ENCODE measurements at places on chromosomes 12 and 14.

DNA sequence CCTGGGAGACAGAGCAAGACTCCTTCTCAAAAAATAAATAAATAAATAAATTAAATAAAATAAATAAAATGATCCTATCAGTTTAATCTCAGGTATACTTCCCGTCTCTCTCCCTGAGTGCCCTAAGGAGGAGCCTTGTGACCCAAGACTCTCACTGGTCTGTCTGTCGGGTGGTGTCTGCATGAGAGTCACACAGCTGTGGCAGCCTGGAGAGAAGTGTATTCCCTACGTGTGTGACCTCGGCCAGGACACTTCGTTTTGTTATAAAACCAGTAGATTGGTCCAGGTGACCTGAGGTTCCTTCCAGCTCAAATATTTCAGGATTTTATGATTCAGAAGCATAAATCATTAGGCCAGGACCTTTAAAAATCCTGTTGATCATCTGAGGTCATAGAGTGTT lies 4.8 kb downstream of the SYNE3 start:
- no peak for DNase-seq

DNA sequence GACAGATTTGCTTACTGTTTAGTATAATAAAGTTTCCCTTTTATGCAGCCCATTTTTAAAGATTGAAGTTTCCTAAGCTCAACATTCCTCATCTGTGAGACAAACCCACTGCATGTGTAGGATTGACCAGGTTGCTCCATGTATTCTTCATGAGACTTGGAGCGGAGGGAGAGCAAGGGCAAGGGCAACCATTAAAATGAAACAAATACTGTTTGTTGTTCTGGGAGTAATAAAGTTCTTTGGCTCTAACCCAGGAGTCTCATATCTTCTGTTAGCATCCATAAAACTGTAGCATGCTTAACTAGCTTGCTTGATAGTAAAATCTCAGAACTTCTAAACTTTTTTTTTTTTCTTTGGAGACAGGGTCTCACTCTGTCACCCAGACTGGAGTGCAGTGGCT lies 74.2 kb downstream of the NTS start:
- DNase-seq, result no peak

GRCh38 chr12:105998561-105998960 lies 140.2 kb downstream of the NUAK1 start:
- no peak for DNase-seq

DNA sequence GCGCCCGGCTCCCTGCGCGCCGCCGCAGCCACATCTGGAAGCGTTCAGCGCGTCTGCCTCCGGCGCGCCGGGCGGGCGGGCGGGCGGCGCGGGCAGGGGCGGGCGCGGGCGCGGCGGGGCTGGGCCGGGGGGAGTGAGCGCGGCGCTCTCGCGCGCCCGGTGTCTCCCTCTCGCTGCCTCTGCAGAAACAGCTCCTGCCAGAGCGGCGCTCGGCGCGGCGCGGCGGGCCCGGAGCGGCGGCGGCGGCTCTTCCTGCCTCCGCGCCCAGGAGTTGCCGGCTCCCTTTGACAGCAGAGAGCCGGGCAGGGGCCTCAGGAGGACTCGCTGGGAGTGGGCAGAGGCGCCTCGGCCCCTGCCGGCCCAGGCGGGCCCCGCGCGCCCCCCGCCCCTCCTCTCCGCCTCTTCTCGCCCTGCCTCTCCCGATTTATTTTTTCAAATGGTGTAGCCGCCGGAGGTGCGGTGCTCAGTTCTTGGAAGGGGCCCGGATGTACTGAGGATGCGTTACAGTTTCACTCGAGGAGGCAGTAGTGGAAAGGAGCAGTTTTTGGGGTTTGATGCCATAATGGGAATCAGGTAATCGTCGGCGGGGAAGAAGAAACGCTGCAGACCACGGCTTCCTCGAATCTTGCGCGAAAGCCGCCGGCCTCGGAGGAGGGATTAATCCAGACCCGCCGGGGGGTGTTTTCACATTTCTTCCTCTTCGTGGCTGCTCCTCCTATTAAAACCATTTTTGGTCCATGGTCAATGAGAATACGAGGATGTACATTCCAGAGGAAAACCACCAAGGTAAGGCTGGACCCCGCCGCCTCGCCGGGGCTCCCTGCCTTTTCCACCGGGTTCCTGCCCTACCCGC lies at the start of gene CACNA1C:
CACNA1C (plus strand) TSS at position 162 of the 853 bp plus-strand sequence; CDS start at position 738, 576 bp downstream.
- no peak for DNase-seq

DNA sequence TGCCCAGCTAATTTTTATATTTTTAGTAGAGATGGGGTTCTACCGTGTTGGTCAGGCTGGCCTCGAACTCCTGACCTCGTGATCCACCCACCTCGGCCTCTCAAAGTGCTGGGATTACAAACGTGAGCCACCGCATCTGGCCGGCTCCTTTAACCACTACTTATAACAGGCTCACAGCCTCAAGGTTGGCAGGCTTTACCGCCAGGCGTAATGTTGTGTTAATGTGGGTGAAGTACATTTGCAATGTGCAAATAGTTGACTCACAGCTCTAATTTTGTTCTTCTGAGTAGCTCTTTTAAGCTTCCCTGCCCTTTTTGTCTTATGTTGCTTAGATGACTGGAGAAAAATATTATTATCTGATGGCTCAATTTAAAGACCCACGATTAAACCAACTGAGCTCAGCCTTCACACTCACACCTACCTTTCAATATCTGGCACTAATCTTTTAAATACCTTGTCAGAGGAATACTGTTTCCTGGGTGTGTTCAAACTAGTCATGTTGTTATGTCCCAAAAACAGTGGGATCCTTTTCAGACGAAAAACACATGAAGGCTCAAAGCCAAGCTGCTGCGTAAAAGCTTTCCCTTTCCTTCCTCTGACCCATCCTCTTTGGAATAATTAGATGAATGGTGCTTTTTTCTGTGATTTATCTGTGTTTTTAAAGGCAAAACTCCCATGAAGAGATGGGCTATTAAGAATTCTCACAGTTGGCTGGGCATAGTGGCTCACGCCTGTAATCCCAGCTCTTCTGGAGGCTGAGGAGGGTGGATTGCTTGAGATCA lies 57.2 kb upstream of the USP44 start:
- DNase-seq, result no peak

DNA sequence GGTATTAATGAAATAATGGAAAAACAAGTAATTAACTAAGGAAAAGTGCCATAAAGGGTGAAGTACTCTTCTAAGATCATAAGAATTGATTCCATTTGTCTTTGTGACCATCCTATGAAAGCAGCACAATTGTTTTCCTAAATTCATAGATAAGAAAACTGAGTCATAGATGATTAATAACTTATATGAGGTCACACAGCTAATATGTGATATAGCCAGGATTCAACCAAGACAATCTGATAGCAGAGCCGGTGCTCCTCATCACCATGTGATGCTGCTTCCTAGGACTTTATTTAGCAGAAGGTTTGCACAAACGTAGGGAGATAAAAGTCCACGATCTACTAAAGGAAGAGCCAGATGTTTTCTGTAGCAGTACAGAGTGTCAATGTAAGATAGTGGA lies 181.5 kb upstream of the SYT1 start:
- DNase-seq, result no peak

- no peak for DNase-seq
Observed at GRCh38 chr14:67623114-67623513, 3.4 kb downstream of the ARG2 start.

GRCh38 chr12:104971306-104971705 lies 13.2 kb upstream of the SLC41A2 start:
- DNase-seq, result no peak

DNA sequence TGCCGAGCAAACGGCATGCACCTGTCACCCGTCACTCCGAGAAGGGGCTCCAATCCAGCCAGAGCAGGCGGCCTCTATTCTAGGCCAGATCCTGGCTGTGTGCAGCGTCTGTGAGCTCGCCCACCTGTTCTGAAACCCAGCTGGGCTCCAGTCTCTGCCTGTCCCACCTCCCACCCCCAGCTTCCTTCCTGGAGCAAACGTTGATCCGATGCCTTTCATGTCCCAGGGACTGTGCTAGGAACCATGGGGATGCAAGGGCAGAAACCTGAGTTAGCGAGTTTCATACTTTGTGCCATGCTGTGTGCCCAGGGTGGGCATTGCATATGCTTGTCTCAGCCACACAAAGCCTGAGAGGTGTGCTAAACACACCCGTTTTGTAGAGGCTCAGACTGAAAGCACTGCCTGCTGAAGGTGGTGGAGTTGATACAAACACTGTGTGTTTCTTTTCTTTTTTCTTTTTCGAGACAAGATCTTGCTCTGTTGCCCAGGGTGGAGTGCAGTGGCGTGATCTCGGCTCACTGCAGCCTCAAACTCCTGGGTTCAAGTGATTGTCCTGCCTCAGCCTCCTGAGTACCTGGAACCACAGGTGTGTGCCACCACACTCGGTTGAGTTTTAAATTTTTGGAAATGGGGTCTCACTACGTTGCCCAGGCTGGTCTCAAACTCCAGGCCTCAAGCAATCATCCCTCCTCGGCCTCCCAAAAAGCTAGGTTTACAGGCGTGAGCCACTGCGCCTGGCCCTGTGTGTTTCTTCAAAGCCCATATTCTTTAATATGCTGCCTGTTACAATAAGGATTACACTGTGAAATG lies 84.1 kb upstream of the MED13L start:
- DNase-seq, result no peak

DNA sequence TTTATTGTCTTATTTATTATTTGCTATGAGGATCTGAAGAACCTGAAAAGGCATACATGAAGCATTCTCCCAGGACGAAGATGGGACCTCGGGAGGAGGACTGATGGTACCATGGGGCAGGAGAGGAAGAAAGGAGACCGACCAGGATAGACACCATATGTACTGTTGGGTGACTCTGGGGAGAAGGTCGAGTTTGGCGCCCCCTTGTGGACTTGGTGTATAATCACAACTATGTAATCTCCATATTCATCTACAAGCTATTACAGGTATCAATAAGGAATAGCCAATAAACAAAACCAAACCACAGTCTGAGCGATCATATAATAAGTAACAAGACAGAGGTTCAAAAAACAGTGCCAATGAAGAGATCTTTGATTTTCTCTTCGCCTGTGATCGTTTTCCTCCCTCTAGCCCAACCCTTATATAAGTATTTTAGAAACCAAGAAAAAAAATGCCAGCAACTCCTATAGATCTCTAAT lies 139.1 kb downstream of the SPTSSA start:
- peak; percentile 65 for DNase-seq

DNA sequence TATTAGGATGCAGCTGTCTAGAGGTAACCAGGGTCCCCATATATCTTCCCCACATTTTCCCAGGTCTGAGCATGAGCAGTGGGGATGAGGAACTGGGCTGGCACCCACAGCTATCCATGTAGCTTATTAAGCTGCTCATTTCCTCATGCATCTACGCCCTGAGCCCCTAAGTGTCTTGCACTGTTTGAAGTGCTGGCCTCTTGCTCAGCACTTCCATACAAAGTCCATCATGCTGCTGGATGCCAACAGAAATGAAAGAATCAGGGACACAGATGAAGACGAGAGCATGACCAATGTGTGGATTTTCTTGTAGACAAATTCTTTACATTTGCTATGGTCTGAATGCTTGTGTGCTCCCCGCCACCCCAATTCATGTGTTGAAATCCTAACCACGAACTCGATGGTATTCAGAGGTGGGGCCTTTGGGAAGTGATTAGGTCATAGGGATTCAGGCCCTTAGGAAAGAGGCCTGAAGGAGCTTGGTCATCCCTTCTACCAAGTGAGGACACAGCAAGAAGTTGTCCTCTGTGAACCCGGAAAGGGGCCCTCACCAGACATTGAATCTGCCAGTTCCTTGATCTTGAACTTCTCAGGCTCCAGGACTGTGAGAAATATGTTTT lies 54.5 kb downstream of the C12orf75 start:
- no peak for DNase-seq

DNA sequence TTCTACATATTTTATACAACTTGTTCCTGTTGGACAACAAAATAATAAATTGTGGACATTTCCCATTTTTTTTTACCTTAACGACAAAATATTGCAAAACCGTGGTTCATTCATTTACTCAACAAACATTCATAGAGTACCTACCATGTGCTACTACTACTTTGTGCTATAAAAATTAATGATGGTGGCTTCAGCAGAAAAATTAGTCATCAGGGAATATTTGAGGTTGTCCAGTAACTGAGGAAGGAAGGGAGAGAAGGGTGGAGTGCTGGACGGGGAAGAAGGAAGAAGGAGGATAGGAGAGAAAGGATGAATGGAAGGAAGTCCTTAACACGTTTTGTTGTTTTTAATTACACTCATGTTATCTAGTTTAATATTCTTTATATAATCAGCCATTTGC lies 53.7 kb downstream of the PPFIBP1 start:
- no peak for DNase-seq

DNA sequence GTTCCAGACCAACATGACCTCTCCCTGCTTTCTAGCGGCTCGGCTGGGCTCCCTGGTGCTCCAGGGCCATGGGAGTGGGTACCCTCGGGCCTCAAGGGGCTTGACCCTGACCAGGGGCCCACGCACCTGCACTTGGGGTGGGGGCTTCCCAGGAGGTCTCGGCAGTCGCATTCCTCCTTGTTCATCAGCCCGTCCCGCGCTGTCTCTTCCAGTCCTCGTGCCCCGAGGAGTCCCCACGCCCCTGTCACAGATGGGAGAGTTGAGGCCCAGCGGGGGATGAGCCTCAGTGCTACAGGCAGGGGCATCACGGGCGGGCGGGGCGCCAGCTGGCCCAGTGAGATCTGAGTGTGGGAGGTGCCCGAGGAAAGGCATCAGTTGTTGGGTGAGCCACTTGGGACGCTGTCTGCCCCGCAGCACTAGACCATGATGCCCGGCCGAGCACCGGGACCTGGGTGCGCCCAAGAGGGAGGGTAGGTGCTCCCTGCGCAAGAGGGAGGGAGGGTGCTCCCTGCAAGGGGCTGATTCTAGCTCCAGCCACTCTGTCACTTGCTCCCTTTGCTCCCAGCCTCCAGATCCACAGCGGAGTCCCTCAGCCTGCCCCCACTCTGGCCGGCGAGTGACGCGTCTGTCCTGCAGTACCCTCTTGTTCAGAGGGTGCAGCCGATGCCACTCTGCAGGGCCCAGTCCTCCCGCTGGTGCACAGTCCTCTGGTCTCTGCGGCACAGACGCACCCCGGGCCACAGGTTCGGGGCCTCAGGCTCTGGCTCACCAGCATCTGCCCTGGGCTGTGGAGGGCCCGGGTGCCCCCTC lies 23.8 kb downstream of the MMP17 start:
- no peak for DNase-seq

DNA sequence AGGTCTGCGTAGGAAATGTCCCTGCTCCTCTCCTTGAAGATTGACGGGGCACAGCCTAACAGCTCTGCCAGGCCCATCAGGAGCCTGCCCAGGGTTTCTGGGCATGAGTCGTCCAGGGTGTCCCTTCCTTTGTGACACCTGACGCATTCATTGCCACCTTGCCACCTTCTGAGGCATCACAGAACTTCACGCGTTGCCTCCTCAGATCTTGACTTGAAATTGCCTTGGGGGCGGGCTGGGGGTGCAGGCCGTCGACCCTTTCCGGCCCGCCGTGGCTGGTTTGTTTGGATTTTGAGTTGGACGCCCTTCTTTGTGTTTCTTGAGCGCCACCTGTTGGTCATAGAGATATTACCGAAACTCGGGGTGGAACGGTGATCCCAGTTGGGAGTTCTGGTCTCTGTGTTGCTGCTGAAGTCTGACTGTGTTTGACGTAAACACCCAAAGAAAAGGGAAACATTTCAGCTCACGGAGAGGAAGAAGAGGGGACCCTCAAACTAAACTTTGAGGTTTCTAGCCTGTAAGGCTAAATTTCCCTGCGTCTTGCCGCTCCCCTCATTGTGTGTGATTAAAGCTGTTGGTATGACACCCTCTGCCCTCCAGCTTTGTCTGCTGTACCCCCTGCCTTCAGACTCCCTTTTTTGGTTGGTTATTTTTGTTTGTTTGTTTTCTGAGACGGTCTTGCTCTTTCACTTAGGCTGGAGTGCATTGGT lies 44.6 kb downstream of the MLXIP start:
- no peak for DNase-seq
